ENCODE measurements at places on chromosomes 7 and 10.

DNA sequence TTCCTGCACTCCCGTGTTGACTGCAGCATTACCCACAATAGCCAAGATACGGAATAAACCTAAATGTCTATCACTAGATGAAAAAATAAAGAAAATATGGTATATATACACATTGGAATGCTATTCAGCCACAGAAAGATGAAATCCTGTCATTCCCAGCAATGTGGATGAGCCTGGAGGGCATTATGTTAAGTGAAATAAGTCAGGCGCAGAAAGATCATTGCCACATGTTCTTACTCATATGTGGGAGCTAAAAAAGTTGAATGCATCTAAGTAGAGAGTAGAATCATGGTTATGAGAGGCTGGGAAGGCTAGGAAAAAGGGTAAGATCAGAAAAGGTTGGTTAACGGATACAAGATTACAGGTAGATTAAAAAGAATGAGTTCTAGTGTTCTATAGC is 219.1 kb upstream of the MKI67 start:
- no peak for DNase-seq

DNA sequence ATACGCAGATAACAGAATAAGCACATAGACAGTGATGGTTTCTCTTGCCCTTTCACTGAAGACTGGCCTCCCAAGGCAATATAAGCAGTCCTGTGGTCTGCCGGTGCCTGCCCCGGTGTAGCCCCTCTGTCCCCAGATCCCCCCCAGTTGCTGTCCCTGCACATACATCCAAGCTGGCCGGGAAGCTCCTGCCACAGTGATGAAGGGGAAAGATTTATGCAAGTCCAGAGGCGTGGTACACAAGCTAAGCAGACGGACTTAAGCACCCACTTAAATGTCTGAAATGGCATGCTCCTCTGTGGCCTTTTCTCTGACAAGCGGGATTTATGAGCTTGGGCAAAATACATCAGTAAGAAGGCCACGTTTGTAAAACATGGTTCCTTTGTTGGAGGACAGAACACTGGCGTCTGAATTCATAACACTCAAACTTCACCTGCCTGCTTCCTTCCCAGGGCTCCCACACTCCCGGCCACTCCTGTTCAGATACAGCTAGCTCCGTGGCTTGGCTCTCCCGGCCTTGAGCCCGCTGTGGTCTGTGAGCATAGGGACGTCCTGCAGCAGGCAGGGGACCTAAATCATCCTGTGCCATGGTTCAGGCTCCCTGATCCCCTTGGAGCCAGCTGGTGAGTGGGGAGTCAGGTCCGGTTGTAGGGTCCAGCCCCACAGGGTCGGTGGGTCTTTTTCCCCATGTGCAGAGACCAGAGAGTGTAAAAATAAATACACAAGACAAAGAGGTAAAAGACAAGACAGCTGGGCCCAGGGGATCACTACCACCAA is 61.7 kb upstream of the PPP2R2D start:
- DNase-seq: peak; percentile 21

DNA sequence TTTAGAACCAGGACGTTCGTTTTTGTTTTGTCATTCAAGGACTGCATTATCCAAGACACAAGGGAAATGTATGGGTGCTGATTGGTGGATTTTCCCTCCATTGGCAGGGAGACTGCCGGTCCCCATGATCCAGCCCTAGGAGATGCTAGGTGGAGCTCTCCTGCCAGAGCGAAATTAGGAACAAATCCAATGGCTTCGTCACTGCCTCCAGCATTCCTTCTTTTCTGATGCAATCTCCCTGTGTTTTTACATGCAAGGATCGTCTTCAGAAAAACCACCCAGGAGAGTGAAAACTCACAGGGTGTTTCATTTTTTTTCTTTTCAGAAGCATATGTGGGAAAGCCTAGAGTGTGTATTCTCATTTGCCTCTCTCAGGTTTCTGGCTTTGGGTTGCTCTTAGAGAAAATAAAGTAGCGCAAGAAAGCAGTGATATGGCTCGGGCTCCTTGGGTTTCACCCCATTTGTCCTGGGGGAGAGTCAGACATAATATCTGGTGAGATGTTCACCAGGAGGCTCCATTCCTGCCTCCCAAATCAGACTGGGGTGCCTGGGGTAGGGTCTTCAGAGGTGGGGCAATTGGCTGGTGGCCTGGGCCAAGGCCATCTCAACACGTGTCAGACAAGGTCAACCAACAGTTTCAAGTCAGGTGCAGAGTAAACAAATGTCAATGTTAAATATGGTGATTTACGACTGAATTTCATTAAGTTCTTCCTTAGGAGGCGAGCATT is 450.9 kb upstream of the MKI67 start:
- no peak for DNase-seq

DNA sequence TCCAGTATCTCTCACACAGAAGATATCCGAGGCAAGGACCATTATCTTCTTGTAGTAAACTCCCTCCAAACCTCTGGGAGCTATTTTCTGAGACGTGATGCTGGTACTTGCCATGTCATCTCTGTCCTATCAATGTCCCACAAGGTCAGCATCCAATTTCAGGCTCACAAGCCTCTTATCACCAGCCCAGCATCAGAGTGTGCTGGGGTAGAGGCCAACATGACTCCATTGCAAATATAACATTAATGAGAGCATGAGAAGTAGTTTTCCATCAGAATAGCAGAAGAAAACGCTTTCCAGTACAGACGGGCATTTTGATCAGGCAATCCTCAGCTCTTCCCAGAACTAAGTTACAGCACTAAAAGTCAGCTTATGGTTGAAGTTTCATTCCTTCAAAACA is 5.6 kb downstream of the MORN4 start:
- no peak for DNase-seq

DNA sequence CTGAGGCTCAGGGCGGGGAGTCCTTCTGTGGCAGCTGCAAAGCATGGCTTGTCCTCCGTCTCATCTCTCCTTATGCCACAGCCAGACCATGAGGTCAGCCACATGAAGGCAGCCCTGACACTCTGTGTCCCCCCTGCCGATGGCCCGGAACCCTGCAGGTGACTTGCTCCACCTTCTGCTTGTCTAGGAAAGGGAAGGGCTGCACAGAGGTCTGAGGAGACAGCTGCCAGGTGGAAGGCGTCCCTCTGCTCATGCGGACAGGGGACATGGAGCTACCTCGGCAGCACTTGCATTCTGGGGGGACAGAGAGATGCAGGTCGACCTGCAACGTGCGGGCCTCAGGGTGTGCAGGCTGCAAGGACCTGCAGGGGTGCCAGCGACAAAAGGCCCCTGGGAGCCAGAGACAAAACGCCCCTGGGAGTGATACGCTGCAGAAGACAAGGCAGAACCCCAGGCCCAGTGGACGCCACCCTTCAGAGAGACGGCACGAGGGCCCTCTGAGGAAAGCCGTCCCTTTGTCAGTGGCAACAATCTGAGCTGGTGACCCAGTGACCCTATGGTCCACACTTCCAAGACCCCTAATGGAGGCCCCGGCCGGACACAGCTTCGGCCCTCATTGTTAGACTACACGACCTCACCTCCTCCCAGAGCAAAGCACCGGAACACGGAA is 205.2 kb upstream of the PPP2R2D start:
- no peak for DNase-seq

DNA sequence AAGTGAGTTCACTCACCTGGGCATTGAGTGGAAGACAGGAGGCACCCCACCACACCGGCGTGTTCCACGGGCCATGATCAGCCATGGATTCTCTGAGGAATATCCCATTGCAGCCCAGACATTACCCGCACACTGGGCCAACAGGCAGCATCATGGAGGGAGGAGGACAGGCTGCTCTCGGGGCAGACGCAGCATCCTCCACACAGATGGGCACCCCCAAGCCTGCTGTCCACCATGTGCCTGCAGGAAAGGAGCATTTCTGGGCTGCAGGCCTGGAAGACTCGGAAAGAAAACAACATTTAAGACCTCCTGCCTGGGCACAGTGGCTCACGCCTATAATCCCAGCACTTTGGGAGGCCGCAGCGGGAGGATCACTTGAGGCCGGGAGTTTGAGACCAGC is 71.0 kb upstream of the SH2B2 start:
- DNase-seq: no peak

GRCh38 chr10:43308986-43309385 is 42.1 kb upstream of the RASGEF1A start:
- DNase-seq: peak; percentile 24

DNA sequence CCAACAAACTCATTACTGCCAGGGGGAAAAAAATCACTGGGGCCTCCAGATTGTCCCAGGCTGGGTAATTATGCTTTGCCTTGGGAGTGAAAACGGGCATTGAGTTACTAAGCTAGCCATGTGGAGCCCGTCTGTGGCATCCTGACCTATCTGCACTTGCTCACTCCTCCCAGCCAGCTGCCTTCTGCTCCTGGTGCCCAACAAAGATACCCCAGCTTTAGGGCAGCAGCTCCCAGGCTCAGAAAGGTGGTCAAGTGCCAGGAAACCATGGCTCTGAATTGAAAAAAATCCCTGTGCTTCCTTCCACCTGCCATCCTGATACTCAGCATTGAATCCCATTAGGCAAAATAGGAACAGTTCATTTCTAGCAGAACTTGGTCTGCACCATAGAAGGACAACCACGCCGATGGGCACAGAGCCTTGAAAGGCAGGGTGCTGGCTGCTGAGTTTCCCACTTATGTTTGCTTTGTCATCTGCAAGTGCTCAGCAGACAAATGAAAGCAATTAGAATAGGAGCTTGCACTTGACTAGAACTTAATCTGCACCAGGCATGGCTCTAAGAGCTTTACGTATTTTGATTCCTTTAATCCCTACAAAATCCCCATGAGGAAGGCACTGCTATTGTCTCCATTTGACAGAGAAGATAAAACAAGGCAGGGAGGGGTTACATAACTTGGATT is 42.8 kb downstream of the HSPA12A start:
- no peak for DNase-seq

GRCh38 chr10:112915590-112916572 is 34.2 kb upstream of the TCF7L2 start:
- DNase-seq: peak; percentile 43

- no peak for DNase-seq
Measured at GRCh38 chr10:58967551-58968388, 208.7 kb upstream of the PHYHIPL start.

- DNase-seq: no peak
Measured at GRCh38 chr7:135831455-135832195, 83.0 kb upstream of the FAM180A start.

- DNase-seq: peak; percentile 34
Measured at GRCh38 chr7:101363734-101364374, 1.2 kb downstream of the COL26A1 start.

- no peak for DNase-seq
Measured at GRCh38 chr7:119472408-119473038, 800.5 kb upstream of the KCND2 start.

DNA sequence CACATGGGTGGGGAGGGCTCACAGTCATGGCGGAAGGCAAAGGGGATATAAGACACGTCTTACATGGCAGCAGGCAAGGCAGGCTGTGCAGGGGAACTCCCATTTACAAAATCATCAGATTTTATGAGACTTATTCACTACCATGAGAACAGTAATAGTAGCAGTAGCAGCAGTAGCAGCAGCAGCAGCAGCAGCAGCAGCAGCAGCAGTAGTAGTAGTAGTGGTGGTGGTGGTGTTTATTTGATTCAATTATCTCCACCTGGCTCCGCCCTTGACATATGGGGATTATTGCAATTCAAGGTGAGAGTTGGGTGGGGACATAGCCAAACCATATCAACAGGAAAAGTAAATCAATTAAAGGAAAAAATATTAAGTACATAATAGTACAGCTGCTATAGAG is 184.7 kb downstream of the LRMDA start:
- no peak for DNase-seq

GRCh38 chr7:149500201-149500600 is 2.6 kb upstream of the ZNF746 start:
- no peak for DNase-seq

DNA sequence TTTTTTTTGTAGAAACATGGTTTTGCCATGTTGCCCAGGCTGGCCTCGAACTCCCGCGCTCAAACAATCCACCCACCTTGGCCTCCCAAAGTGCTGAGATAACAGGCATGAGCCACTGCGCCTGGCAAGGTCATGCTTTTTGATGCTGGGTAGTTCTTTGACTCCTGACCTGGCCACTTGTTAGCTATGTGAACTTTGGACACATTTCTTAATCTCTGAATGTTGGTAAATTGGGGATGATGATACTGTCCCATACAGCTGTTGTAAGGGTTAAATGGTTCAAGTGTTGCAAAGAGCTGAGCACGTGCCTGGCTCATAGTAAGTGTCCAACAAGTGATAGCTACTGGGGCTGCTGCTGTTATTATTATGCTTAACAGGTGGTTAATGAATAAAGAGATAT is 2.3 kb downstream of the ZNHIT1 start:
- DNase-seq: no peak

GRCh38 chr7:129703751-129704150 is 92.2 kb downstream of the NRF1 start:
- no peak for DNase-seq

GRCh38 chr7:134395604-134396003 is 63.3 kb downstream of the AKR1B1 start:
- DNase-seq: no peak

- DNase-seq: no peak
Measured at GRCh38 chr7:134197345-134197744, 70.2 kb downstream of the LRGUK start.

GRCh38 chr10:109618748-109619147 is 304.6 kb downstream of the XPNPEP1 start:
- no peak for DNase-seq

DNA sequence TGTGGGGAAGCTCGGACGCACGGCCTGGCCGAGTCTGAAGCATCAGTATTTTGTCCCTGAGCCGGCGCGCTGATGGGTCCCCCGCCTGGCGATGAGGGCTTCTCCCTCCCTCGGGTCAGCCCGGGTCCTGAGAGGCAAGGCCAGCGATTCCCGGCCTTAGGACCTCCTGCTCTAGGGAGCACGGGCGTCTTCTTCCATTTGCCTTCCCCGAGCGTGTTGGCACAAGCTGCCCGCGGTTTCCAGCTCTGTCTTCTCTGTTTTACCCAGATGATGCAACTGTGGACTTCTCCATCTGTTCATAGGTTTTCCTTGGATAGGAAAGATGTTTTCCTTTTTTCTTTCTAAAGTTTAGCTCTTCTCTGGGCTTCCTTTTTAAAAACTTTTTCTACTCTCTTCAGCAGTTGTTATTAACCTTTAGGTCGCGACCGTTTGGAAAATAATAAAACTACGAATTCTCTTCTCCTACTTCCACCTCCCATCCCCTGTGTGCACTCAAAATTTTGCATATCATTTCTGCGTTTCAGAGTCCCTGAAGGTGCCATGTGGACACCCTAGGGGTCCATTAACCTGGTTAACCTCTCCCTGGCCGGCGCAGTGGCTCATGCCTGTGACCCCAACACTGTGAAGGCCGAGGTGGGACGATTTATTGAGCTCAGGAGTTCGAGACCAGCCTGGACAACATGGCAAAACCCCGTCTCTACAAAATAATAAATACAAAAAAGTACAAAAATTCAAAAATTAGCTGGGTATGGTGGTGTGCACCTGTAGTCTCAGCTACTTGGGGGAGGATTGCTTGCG is 1.4 kb upstream of the SLC25A28 start:
- no peak for DNase-seq
